ENCODE measurements at places on chromosomes 1 and 21. TPM values are rescaled to one million over a fixed set of nuclear protein-coding genes. Genes with fewer than 3 reads are reported as not detected.

Gene PADI1
- not detected for total RNA-seq

Gene TAS1R1
- total RNA-seq = not detected

Gene PADI2
- total RNA-seq = 0.30 TPM

Gene GNAI3
- total RNA-seq = 5.1 TPM

All from CD4-positive, alpha-beta T cell (primary cell).